Stimulated activated CD8-positive, alpha-beta memory T cell treated with anti-CD3 and anti-CD28 coated beads, Interleukin-7, amount 100 ng/mL, for 48 hours (primary cell): ENCODE measurements at places on chromosomes 1 and 21.

DNA sequence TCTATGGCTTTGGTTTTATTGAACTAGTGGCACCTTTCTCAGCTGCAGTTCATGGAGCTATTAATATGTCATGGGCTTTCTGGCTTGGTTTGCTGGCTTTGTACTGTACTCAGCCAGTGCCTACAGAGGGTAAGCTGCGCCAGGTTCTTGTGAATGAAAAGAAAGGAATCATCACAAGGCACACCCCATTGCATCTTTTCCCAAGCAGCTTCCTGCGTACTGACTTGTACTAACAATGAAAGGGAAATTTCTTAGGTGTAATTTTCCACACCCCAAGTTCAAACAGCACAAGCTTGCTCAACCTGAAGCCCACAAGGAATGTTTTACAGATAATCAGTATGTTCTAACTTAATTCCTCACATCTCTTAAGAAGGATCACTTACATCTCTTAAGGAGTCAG lies 78.0 kb upstream of the TNFSF18 start:
- DNase-seq, result no peak

- DNase-seq, result no peak
These were observed 10.6 kb downstream of the CDC14A start for GRCh38 chr1:100362821-100363466.

DNA sequence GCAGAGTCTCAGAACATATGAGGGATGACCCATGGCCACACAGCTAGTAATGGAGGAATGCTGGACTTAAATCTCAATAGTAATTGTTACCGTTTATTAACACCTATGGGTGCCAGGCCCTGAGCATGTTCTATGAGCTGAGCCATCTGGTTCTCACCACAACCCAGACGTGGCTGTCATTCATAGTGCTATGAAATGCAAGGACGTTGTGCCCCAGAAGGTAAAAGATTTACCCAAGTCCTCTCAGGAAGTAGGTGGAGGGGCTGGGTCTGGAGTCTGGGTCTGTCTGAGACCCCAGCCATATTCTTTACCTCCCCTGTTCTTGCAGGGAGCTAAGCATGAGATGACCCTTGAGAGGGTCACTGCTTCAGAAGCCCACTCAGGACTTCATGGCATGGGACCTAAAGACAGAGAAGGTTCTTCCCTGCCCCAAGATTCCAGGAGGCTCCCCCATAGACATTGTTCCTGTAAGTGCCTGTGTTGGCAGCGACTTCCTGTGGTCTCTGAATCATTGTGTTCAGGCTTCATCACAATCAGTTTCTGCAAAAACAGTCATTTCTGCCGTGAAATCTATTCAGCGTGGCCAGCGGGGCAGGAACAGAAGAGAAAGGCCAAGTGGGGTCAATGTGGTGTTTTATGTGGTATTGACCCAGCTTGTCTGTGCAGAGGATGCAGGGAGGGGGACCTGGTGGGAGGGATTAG lies 475.4 kb downstream of the PTPRU start:
- peak; percentile 62 for DNase-seq

DNA sequence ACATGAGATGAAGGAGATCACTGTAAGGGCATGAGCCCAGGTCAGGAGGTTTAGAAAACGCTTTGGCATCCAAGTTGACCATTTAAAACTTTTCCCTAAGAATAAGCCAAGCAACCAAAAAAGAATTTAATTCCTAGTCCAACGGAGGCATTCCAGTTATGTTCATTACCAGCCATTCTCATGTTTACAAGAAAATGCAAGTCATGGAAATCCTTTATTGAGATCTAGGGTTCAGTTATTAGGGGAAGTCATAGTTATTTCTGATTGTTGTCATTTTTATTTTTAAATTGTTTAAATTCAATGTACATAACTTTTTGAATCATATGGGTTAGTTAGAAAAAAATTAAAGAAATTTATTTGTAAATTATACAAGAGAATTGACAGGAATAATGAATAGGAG lies 24.5 kb downstream of the CFHR5 start:
- no peak for DNase-seq

DNA sequence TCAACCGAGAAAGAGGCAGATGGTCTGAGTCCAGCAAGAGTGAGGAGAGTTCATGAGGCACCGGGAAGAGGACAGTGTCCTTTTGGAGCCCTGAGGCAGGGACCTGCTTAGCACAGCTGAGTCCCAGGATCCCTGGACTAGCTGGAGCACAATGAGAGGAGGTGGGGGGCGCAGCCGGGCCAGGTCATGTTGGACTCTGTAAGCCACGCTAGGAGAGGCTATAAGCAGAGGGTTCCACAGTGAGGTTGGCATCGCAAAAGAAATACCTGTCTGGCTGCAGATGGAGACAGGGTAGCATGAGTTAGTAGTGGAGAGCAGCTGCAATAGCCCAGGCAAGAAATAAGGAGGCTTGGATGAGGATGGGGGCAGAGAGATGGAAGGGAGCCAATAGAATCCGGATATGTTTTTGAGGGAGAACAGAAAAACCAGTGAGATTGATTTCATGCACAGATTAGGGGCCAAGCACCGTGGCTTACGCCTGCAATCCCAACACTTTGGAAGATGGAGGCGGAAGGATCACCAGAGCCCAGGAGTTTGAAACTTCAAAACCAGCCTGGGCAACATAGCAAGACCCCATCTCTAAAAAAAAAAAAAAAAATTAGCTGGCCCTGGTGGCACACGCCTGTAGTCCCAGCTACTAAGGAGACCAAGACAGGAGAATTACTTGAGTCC lies 98.2 kb downstream of the DHRS3 start:
- no peak for DNase-seq

DNA sequence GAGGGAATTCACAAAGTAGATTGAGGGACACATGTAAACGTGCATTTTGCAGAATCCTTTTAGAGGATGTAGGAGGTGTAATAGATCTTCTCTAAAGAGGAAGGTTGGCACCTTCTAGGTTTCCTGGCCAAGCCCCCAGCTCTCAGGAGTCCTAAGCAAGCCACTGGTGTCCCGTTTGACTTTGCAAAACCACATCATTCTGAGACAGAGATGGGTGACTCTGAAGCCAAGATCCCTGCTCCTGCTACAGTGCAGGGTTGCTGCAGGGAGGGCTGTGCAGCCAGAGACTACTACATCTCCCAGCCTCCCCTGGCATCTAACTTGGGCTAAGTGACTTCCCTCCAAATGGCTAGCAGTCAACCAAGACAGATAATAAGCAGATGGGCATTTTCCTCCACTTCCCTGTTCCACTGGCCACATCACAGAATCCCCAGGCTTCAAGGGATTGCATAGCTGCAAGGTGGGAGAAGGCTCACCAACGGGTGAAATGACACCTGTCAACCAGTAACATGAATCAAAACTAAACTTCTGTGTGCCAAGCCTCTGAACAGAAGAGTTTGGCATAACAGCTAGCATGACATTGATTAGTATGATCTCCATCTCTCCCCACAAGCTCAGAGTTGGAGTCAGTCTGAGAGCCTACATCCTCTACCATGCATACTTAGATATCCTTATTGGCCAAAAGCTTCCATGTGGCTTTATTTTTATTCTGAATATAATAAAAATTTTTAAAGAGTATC lies 129.6 kb upstream of the COA6 start:
- DNase-seq, result no peak

- no peak for DNase-seq
These were observed 161.8 kb downstream of the TPR start for GRCh38 chr1:186213225-186213607.

- DNase-seq, result no peak
These were observed 93.1 kb upstream of the HAO2 start for GRCh38 chr1:119275145-119276134.

DNA sequence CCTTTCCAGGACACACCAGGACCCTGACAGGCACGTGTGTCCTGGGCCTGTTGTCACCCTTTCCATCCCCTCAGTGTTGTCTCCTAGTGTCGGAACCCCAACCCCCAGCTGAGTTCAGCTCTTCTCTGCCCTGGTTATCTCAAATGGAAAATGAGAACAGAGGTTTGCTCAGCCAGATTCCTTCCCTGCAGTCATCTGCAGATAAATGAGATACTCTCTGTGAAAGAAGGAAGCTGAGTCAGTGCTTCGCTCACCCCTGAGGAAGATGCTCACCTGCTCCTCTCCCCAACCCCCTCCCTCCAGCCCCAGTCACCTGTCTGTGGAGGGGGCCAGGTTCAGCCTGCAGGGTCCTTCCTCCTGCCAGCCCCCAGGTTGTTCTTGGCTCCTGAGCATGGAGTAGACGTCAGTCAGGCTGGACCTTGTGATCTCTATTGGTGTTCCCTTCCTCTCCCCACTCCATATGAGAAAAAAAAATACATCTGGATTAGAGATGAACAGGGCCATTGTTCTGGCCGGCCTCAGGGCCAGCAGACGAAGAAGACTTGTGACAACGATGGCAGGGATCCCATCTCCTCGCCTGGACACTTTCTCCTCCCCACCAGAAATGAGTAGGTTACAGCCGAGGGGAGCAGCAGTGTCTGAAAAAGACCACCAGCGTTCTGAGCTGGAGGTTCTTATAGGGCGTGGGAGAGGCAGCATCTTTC lies 20.9 kb downstream of the PHGDH start:
- DNase-seq, result no peak

DNA sequence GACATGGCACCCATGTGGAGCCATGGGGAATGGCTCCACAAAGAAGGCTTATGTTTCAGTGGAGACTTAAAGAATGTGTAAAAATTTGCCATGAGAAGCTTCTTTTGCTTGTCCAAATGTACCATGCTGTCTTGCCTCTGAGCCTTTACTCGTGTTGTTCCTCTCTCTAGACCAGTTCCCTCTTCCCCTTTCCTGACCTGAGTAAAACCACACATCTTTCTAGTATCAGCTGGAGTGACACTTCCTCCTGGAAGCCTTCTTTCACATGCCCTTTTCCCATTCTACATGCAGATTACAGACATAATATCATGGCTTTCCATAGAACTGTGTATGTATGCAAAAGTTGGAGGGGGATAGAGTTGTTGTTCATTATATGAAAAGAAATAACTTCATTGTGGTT lies 13.6 kb upstream of the GPX7 start:
- DNase-seq, result no peak

- DNase-seq, result no peak
These were observed 607.7 kb downstream of the KIF26B start for GRCh38 chr1:245762396-245762910.

GRCh38 chr1:95503278-95504030 lies 269.4 kb downstream of the RWDD3 start:
- DNase-seq, result no peak

DNA sequence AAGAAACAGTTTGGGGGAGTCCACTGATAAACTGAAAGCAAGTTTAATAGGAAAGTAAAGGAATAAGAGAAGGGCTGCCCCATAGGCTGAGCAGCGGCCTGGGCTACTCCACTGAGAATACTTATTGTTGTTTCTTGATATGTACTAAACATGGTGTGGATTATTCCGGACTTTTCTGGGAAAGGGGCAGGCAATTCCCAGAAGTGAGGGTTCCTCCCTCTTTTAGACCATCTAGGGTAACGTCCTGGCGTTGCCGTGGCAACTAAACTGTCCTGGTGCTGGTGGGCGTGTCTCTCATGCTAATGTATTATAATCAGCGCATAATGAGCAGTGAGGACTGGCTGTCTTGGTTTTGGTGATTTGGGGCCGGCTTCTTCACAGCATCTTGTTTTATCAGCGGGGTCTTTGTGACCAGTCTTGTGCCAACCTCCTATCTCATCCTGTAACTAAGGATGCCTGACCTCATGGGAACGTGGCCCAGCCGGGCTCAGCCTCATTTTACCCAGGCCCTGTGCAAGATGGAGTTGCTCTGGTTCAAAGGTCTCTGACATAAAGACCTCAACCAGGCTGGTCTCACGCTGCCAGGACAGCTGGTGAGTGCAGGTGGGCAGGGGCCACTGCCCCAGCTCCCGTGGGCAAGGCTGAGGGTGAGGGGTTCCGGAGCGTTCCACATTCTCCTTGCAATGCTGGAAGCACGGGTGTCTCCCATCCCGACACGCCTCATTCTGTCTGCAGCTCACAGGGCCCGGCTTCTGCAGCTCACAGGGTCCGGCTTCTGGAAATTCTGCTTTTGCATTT lies 19.6 kb upstream of the C1orf159 start:
- no peak for DNase-seq

DNA sequence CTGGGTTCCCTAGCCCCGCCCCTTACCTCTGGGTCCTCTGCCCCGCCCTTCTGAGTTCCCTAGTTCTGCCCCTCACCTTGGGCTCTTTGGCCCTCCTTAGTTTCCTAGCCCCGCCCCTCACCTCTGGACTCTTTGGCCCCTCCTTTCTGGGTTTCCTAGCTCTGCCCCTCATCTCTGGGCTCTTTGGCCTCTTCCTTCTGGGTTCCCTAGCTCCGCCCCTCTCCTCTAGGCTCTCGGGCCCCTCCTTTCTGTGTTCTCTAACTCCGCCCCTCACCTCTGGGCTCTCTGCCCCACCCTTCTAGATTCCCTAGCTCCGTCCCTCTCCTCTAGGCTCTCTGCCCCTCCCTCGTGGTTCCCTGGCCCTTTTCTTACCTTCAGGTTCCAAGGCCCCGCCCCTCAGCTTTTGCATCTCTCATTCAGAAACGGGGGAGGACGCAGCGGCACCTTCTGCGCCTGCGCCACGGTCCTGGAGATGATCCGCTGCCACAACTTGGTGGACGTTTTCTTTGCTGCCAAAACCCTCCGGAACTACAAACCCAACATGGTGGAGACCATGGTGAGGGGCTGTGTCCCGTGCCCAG lies 88.5 kb downstream of the PTPRU start:
- DNase-seq, result no peak

- no peak for DNase-seq
These were observed 41.6 kb upstream of the USP1 start for GRCh38 chr1:62395291-62395690.

DNA sequence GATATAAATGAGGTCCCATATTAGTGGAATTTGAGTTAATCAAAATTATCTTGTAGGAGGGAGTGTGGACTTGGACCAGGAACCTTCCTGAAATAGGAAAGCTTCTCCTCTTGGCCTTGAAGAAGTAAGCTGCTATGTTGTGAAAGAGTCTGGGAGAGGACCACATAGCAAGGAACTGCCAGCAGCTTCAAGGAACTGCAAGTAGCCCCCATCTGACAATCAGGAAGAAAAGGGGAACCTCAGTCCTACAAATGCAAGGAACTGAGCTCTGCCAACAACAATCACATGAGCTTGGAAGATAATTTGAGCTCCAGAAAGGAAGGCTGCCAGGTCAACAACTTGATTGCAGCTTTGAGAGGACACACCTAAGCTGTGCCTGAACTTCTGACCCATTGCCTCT lies 8.2 kb upstream of the PRMT6 start:
- no peak for DNase-seq

DNA sequence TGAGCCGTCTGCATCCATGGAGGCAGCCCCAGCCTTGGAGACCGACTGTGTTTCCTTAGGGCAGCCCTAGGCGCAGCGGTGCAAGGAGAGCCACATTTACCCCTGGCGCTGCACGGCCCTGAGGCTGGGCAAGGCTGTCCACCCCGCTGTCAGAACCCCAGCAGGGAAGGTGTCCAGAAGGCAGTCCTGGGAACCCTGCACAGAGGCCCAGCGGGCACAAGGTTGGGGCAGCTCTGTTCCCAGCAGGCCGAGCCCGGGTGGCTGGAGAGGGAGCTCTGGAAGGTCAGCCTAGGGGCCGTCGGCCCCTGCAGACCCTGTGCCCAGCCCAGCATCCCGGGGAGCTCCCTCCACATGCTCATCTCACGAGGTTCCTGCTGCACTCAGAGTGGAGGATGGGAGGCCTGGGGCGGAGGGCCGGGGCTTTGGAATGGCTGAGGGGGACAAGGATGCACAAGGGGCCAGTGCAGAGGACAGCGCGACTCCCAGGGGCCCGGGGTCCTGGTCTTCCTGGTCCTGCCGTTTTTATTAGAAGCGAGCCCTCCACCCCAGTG lies 19.9 kb upstream of the SAMD11 start:
- no peak for DNase-seq

- DNase-seq, result no peak
These were observed 65.4 kb downstream of the FAM163A start for GRCh38 chr1:179808503-179808902.

GRCh38 chr1:227808566-227808965 lies 6.9 kb upstream of the PRSS38 start:
- DNase-seq, result no peak
